HuH-7 (cell line): ENCODE measurements at places on chromosomes 11 and 22.

DNA sequence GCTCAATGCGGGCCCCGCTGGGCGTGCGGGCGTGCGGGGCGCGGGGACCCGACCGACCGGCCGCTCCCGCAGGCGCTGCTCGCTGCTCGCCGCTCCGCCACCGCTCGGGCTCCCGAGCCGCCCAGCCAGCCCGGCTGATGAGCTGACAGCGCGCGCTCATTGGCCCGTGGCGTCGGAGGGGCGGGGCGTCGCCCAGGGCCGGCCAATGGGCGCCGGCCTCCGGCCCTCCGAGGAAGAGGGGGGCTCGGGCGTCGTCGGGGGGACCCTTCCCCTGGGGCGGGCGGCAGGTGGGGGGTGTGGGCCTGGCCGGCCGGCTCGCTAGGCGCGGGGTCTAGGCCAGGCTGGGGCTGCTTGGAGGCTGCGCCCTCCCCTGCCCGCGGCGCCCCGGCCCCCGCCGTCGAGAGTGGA, at the start of gene SCUBE1:
Gene SCUBE1, minus strand, starts transcription at position 111 of the 408 bp plus-strand sequence. CDS start 111 bp downstream, outside the sequence.
- peak; percentile 90 for DNase-seq

DNA sequence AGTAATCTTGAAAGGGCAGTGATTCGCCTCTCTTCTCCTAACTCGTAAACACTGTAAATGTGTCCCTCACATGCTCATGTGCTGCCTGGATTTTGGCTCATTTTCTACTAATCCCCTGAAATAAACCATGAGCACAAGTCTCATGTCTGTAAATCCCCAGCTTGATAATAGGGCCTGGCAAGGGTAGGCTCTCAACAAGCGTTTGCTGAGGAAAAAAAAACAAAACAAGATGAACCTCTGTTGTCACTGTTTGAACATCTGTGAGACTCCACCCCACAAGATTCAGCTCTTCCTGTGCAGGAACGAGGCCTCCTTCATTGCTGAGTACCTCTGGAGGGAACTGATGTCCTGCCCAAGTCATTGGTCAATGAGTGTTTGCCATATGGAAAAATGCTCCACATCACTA, 4.5 kb upstream of the CYB5R2 start:
- DNase-seq: no peak

DNA sequence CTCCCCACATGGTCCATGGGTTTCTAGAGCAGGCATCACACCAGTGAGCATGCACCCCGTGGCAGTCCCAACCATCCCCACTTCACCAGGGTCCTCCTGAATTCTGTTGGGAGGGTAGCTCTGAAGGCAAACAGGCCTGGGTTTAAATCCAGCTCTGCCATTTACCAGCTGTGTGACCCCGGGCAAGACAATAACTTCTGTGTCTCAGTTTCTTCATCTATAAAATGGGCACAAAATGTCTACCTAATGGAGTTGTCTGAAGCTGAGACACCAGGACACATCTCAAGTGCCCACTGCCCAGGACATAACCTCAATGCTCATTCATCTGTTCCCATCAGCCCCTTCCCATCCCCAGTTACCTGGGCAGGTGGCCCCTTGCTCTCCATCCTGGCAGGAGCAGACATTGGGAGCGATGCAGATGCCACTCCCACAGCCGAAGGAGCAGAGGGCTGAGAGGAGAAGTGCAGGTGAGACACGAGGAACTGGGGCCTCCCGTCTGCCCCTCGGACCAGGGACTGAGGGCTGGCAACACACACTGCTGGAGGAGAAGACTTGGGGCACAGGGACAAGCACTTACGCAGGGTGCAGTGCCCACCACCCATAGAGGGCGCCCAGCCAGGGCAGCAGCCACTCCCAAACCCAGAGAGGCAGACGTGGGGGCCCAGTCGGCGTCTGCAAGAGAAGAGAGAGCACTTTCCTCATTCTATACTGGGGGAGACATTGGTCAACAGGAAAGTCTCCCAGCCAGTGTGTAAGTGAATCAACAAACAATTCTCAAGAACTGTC, 4.0 kb downstream of the VWCE start:
- no peak for DNase-seq

GRCh38 chr11:89495951-89496350, 4.8 kb upstream of the NOX4 start:
- no peak for DNase-seq

DNA sequence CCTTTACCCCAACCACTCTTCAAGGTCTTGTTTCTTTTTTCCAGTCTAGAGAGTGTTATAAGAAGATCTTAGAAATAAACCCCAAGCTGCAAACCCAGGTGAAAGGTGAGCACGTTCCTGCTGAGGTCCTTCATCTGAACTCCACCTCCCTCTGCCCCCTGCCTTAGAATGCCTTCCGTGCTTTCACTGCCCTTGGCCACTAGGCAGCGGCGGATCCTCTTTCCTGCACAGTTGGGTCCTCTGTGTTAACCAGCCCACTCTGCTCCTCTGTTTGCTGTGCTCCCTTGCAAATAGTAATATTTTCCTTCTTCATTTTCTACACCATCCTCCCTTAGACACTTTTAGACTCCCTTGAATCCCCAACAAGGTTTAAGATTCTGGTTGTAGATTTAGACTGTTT, 24.3 kb downstream of the TTC12 start:
- no peak for DNase-seq

- DNase-seq: no peak
Measured at GRCh38 chr11:115199481-115200069, 304.6 kb downstream of the CADM1 start.

GRCh38 chr22:20792966-20793728, 19.2 kb downstream of the SERPIND1 start:
- no peak for DNase-seq

DNA sequence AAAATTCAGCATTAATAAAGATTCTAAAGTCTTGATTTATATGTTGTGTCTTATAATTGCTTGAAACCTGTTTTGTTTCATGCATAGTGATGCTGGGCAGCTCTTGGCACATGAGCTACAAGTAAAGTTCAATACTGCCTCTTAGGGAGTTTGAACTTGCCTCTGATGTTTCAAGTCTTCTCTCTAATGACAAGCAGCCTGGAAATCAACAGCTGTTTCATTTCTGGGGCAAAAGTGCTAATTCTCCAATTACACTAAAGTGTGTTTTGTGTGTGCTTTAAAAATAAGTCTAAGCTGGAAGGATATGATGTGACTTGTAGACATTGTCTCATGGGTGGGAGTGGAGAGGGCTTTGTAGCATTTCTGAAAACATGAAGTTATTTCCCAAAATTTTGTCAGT, 23.7 kb upstream of the SESN3 start:
- DNase-seq: no peak

DNA sequence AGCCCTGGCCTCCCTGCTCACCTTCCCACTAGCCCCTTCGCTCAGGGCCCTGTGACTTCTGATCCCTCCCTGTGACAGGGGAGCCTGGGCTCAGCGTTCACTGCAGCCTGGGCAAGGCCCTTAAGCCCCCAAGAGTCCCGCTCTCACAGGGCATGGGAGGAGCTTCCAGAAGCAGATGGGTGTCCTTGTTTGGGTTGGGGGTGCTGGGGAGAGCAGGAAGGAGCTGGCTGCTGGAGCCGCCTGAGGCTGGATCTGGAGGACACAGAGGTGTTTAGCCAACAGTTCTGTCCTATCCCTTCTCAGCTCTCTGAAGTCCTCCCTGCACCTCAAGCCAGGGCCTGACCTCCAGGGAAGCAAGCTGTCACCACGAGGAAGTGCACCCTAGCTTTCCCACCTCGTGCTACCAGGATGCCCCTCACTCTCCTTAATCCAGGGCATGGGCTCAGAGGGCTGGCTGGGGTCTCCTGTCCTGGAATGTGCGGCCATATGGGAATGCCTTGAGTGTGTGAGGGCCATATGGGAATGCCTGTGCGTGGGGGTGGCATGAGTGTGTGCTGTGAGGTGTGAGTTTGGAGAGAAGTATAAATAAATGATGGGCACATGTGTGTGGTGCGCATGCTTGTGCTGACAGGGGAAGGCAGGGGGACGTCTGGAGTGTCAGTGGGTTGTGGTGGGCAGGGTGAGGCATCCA, 25.0 kb upstream of the TUB start:
- no peak for DNase-seq

DNA sequence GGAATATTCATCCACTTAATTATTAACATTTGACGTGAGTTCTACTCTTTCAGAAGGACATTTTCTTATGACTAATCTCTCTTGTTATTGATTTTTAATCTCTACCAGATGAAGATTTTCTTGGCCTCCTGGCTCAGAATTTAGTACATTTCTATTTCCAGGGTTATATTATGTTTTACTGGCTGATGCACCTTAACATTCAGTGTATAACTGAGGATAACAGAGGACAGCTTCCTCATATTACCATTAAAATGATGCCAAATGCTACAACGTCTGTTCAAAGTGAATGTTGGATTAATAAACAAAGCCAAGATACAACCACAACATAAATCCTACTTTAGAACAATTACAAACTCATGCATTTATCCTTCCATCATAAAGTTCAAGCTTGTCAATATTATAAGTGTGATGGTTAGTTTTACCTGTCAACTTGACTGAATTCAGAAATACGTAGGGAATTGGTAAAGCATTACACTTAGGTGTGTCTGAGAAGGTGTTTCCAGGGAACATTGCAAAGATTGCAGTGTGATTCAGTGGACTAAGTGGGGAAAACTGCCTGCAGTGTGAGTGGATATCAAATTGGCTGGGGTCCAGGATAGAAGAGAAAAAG, 485.2 kb downstream of the LRRC4C start:
- DNase-seq: no peak

DNA sequence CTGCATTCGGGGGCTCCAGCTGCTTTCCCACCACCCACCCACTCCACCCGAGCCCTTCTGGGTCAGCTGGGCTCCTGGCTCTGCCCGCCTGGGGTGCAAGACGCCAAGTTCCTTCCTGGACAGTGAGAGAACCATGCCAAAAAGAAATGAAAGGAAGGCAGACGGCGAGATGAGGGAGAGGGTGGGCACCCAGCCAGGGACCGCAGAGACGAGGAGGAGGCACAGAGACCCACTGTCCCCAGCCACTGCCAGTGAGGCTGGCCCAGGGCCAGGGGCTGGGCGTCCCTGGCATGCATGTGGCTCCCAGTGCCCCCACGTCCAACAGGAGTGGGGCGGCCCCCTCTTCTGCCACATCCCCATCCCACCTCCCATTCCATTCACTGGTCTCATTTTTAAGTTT, 10.8 kb upstream of the CD81 start:
- DNase-seq: no peak

GRCh38 chr11:65539744-65540289, 14.9 kb downstream of the SCYL1 start:
- DNase-seq: no peak

- DNase-seq: no peak
Measured at GRCh38 chr11:70763606-70764005, 365.3 kb downstream of the CTTN start.

GRCh38 chr11:43952020-43952400, 9.6 kb downstream of the C11orf96 start:
- DNase-seq: no peak

GRCh38 chr11:116702772-116703385, 69.9 kb downstream of the BUD13 start:
- DNase-seq: no peak

GRCh38 chr11:131661132-131661531, 290.7 kb downstream of the NTM start:
- no peak for DNase-seq

GRCh38 chr11:122441666-122442035, 213.9 kb upstream of the UBASH3B start:
- no peak for DNase-seq

DNA sequence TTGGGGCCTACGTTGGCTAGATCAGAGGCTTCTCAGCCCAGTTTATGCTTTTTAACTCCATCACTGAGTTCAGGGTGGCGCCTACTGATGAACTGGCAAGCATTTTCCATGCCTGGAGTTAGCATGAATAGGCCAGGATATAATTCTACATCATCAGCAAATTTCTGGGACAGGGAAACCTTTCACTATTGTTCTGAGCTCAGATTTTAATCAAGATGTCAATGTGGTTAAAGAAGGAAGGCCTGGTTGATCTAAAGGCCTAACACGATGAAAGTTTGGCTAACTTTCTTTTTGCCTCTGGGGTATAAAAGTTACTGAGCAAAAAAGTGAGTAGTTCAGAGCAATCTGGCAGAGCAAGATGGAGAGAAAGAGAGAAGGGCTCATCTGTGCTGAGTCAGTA, 21.7 kb upstream of the IFITM3 start:
- no peak for DNase-seq

DNA sequence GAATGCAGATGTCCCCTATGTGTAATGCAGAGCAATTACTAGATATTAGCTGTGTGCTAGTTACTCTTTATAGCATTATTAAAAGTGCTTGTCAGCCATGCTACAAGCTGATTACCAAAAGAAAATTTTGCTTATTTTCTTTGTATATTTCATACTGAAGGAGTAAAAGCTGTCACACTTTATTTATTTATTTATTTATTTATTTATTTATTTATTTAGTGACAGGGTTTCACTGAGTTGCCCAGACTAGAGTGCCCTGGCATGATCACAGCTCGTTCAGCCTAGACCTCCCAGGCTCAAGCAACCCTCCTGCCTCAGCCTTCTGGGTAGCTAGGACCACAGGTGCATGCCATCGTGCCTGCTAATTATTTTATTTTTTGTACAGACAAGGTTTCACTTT, 4.3 kb upstream of the MTNR1B start:
- no peak for DNase-seq

GRCh38 chr11:130725421-130726233, 190.7 kb downstream of the SNX19 start:
- DNase-seq: no peak

DNA sequence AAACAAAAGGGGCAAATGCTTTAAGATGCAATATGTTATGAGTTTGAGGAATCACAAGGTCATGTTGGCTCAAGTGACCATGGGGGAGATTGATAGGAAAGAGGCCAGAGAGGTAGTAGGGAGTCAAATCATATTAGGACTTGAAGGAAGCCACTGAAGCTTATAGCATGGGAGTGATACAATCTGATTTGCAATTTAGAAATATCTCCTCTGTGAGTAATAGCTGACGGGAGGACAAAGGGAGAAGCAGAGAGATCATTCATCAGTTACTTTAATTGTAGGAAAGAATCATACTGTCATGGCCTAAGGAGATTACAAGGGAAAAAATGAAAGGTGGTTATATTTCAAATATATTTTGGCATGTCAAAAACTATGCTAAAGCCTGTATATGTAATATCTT, 793.6 kb upstream of the RAG2 start:
- no peak for DNase-seq
